Transverse colon (tissue), 4 donors: ENCODE measurements at places on chromosomes 5 and 9. TPM values are rescaled to one million over a fixed set of nuclear protein-coding genes. Genes with fewer than 3 reads are reported as not detected.

Gene AGXT2
- total RNA-seq, result not detected

Gene LCP2
- 33.0 TPM for total RNA-seq

Gene PLAC8L1
- total RNA-seq, result not detected

Gene TDRD7
- total RNA-seq, result 30.6 TPM

Gene AFAP1L1
- 2.8 TPM for total RNA-seq

Gene IFNA21
- not detected for total RNA-seq

Gene RLN2
- total RNA-seq, result not detected

- no peak for DNase-seq
- H3K4me1 ChIP-seq, result no peaks in the 10 kb centered on the region
- no peak overlapping the region for H3K4me3 ChIP-seq
These were observed 223.4 kb downstream of the PARP8 start for GRCh38 chr5:50889790-50890189.

DNA sequence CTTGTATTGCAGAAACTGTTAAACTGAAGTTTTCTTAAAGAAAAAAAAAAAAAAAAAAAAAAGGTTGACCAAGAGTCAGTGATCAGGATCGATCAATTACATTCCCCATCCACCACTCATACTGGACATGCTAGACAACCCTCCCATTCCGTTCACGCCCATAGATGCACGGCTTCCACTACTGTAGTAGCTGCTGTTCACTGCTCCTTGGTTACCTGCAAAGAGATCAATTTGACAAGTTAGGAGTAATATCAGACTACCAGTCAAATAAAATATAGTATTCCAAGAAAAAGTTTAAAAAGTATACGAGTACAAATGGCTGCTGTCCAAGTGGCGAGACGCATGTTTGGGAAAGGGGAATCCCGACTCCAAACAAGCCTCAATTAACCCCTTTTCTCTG lies 8.7 kb downstream of the HNRNPH1 start:
- H3K27me3 ChIP-seq, result no peaks in the 10 kb centered on the region
- no peak for DNase-seq
- no peak overlapping the region for H3K4me3 ChIP-seq

- no peak for DNase-seq
- no peak overlapping the region for H3K27ac ChIP-seq
- no peaks in the 10 kb centered on the region for H3K36me3 ChIP-seq
- no peak overlapping the region for H3K4me3 ChIP-seq
These were observed 34.6 kb downstream of the FXN start for GRCh38 chr9:69070201-69070600.

GRCh38 chr5:128766406-128766805 lies 198.9 kb upstream of the SLC27A6 start:
- no peaks in the 10 kb centered on the region for H3K27me3 ChIP-seq
- no peaks in the 10 kb centered on the region for H3K4me1 ChIP-seq
- H3K27ac ChIP-seq, result no peak overlapping the region
- no peaks in the 10 kb centered on the region for H3K36me3 ChIP-seq
- no peak overlapping the region for H3K4me3 ChIP-seq
- no peak for DNase-seq

GRCh38 chr9:87872079-87872624 lies 10.5 kb upstream of the SPATA31E1 start:
- no peaks in the 10 kb centered on the region for H3K36me3 ChIP-seq
- peak overlapping the region; percentile 47 for H3K27ac ChIP-seq
- no peaks in the 10 kb centered on the region for H3K4me1 ChIP-seq
- no peak overlapping the region for H3K4me3 ChIP-seq
- no peaks in the 10 kb centered on the region for H3K27me3 ChIP-seq
- no peak for DNase-seq

DNA sequence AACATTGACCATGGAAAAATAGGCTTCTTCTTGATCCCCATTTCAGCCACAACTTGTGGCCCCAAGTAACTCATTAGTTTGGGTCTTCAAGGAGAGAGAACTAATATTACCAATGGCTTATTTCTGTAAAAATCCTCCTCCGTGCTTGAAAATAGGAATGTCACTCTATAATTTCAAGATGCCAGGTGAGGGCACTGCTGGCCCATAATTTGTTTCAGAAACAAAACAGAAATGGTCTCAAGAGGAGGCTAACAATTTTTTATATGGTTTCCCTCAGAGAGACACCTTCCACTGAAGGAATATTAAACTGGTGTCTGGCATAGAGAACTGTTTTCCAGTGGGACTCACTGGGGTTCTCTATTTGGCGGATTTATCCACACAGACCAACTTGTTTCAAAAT lies 437.0 kb upstream of the TRPC7 start:
- H3K36me3 ChIP-seq, result no peaks in the 10 kb centered on the region

GRCh38 chr9:37221489-37222106 lies 101.2 kb downstream of the ZCCHC7 start:
- H3K4me1 ChIP-seq, result no peaks in the 10 kb centered on the region
- H3K27me3 ChIP-seq, result no peaks in the 10 kb centered on the region
- DNase-seq, result no peak
- H3K27ac ChIP-seq, result no peak overlapping the region
- H3K4me3 ChIP-seq, result no peak overlapping the region

DNA sequence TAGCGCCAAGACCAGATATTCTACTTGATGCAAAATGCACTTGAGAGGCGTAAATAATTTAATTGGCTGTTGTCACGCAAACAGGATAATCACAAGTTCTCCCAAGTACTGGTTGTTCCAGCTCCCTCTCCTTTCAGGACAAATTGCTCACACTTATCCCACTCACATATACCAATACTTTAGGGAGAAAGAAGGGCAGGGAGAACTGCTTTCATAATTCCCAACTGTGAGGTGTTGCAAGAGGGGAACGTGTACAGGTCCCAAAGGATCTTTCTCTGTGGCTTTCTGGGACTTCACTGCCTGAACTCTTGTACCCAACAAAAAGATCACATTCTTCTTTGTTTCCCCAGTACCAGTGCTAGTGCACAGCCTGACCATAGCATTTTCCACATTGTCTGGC lies 21.5 kb upstream of the TGFBI start:
- no peaks in the 10 kb centered on the region for H3K36me3 ChIP-seq
- DNase-seq, result no peak
- no peak overlapping the region for H3K4me3 ChIP-seq
